ENCODE measurements at places on chromosomes 2 and 18.

GRCh38 chr2:159855143-159855542 lies 57.1 kb upstream of the CD302 start:
- H3K4me1 ChIP-seq: peaks cover 3% of the 10 kb centered on the region
- no peaks in the 10 kb centered on the region for H3K27me3 ChIP-seq
- H3K27ac ChIP-seq: no peak overlapping the region
- H3K36me3 ChIP-seq: peaks cover 57% of the 10 kb centered on the region
- no peak overlapping the region for H3K4me3 ChIP-seq

DNA sequence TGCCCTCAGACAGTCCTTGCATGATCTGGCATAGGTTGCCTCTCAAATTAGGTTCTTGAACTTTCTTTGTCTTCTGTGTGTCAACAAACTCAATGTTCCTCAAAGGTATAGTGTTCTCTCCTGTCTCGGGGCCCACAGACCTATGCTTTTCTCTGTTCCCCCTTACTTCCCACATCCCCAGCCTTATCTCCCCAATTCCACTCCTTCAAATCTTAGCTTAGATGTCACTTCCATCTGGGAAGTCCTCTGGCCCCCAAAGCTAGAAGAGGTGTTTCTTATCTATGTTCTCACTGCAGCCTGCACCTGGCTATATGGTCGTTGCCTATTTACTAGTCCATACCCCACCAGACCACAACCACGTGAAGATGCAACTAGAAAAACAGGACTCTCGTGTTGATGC lies 134.6 kb upstream of the MYCN start:
- DNase-seq: no peak
- H3K27ac ChIP-seq: no peak overlapping the region
- no peak overlapping the region for H3K4me3 ChIP-seq
- H3K36me3 ChIP-seq: no peaks in the 10 kb centered on the region
- no peaks in the 10 kb centered on the region for H3K27me3 ChIP-seq
- H3K4me1 ChIP-seq: no peaks in the 10 kb centered on the region

- H3K36me3 ChIP-seq: no peaks in the 10 kb centered on the region
- peak overlapping the region; percentile 78 for H3K27ac ChIP-seq
- no peaks in the 10 kb centered on the region for H3K27me3 ChIP-seq
- no peak overlapping the region for H3K4me3 ChIP-seq
- no peak for DNase-seq
- peaks cover 34% of the 10 kb centered on the region for H3K4me1 ChIP-seq
Observed at GRCh38 chr2:12554224-12555011, 162.3 kb upstream of the TRIB2 start.

GRCh38 chr2:64881037-64881492 lies 108.1 kb upstream of the SLC1A4 start:
- no peaks in the 10 kb centered on the region for H3K36me3 ChIP-seq
- H3K4me1 ChIP-seq: peaks cover 3% of the 10 kb centered on the region
- peak overlapping the region; percentile 41 for H3K4me3 ChIP-seq

GRCh38 chr18:39770399-39770798 lies 2184.6 kb upstream of the PIK3C3 start:
- H3K27me3 ChIP-seq: no peaks in the 10 kb centered on the region
- H3K4me3 ChIP-seq: no peak overlapping the region
- H3K27ac ChIP-seq: no peak overlapping the region
- no peaks in the 10 kb centered on the region for H3K36me3 ChIP-seq

GRCh38 chr2:77839102-77839501 lies 316.9 kb upstream of the LRRTM4 start:
- DNase-seq: no peak
- H3K27me3 ChIP-seq: no peaks in the 10 kb centered on the region
- H3K4me3 ChIP-seq: no peak overlapping the region

DNA sequence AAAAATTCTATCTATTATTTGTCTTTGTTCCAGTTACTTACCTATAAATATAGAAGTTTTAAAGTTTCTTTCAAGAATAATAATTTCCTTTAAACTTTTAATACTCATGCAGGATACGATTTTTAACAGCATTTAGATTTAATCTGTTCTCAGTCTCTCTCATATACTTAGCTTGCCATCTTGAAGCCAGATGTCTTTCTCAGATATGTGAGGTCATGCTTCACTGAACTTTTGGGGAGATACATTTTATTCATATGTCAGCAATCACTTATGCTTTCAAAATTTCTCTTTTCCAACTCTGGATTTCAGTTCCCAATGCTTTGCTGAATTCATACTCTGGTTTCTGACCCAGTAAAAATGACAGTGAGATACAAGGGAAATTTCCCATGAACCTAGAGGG lies 66.5 kb upstream of the CCDC178 start:
- H3K27ac ChIP-seq: no peak overlapping the region
- DNase-seq: no peak
- no peaks in the 10 kb centered on the region for H3K27me3 ChIP-seq
- no peaks in the 10 kb centered on the region for H3K4me1 ChIP-seq
- no peaks in the 10 kb centered on the region for H3K36me3 ChIP-seq

DNA sequence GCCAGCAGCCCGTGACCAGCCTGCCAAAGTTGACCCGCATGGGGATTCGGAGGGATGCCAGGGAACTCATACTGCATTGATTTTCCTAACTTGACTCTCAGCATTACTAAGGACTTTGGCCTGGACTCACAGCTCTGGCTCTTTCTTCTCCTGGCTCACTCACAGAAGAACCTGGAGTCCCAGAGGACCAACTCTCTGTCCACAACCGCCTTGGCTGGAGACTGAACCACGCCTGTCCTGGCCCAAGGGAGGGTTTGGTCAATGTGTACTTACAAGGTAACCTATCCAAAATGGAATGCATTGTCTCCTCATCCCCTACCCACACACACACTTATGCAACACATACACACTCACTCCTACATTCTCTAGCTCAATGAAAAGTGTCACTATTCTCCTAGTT lies 135.6 kb upstream of the KLHL29 start:
- no peaks in the 10 kb centered on the region for H3K36me3 ChIP-seq
- no peak overlapping the region for H3K4me3 ChIP-seq
- no peaks in the 10 kb centered on the region for H3K4me1 ChIP-seq

DNA sequence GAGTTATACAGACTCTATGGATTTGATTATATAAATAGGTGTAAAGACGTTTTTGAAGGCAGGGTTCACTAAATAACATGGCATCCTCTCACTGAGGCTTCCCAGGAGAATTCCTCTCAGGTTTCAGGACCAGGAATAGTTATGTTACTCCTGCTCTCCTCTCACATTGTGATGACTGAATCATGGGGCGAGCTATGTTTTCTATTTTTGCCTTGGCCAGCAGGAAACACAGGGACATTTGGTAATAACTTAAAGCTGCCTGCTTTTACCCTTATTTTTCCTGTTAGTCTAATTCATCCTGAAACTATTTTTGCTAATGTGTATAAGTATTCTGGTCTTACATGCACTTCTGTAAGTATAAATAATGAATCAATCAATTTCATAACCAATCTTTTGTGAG lies 115.3 kb upstream of the ITGB6 start:
- peaks cover 46% of the 10 kb centered on the region for H3K4me1 ChIP-seq
- peaks cover 67% of the 10 kb centered on the region for H3K36me3 ChIP-seq
- H3K27me3 ChIP-seq: no peaks in the 10 kb centered on the region
- H3K4me3 ChIP-seq: no peak overlapping the region
- H3K27ac ChIP-seq: peak overlapping the region; percentile 70
- no peak for DNase-seq

DNA sequence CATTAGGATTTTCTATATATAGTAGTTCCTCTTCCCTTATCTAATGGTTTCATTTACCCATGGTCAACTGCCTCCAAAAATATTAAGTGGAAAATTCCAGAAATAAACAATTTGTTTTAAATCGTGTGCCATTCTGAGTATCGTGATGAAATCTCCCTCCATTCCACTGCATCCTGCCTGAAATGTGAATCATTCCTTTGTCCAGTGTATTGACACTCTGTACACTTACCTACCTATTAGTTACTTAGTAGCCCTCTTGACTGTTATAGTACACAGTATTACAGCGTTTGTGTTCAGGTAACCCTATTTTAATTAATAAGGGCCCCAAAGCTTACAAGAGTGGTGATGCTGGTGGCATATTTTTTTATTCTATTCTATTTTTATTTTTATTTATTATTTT lies 26.2 kb downstream of the TAF4B start:
- no peak overlapping the region for H3K4me3 ChIP-seq
- peaks cover 33% of the 10 kb centered on the region for H3K4me1 ChIP-seq
- no peak overlapping the region for H3K27ac ChIP-seq

GRCh38 chr2:109382951-109383350 lies 230.8 kb downstream of the SEPTIN10 start:
- no peaks in the 10 kb centered on the region for H3K27me3 ChIP-seq
- DNase-seq: no peak
- H3K4me3 ChIP-seq: no peak overlapping the region
- no peak overlapping the region for H3K27ac ChIP-seq

- no peaks in the 10 kb centered on the region for H3K36me3 ChIP-seq
Observed at GRCh38 chr2:86295066-86295465, 42.4 kb downstream of the REEP1 start.
